ENCODE measurements at places on chromosomes 1 and 21.

DNA sequence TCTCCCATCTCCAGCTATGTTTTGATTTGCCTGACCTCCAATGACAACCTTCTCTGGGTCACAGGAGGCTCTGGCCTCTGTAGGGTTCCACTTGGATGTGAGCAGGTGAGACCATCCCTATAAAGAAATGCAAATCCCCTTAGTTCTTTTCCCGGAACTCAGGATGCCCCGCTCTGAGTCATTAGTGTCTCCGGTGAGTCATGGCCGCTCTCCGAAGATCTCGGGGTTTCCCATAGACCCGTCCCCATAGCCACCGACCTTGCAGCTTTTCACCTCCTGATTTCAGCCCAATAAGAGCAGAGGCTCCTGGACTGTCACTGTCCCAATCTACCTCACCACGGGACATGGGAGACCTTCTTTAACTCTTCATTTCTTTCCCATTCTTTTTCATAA is 98.2 kb downstream of the PGBD5 start:
- DNase-seq: no peak

GRCh38 chr1:40562185-40562584 is 30.7 kb downstream of the ZNF684 start:
- DNase-seq: no peak

DNA sequence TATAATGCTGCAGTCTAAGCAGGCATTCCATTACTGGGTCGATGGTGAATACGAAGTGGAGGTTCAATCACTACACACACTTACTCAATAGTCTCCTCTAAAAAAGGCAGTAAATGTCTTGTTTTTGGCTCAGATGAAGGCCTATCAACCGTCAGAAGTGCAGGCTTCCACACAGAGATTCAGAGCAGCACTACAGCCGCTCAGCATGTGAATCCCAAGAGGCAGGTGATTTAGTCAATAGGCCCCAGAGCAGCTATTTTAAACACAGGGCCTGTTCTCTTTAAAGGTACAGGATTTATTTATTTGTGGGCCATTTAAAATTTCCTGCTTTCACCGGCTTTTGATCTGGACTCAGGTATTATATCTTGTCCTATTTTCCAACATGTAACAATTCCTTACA is 293.7 kb downstream of the RGS7 start:
- DNase-seq: no peak

DNA sequence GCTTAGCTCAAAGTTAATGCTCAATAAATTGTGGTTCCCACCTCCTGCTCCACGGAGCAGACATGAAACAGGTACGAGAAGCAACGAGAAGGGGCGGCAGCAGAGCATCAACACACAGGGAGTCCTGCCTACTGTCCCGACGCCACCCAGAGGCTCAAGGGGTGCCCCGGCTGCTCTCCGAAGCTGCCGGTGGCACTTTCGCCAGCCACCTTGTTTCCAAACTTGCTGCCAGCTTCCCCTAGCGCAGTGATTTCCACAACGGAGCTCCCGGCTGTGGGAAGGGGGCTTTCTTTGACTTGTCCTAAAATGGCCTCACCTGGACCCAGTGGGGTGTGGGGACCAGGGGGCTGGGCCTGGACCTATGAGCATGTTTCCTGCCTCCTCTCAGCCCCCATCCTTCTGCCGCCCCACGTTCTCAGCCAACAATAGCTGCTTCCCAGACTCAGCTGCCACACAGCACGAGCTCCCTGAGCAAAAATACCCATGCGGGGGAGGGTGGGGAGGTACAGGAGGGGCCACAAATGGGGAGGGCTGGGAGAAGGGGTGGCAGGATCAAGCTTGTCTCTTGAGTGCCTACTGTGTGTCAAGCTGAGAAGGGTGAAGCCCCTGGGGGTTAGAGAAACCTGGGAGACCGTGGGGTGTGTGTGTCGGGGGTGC is 35.6 kb upstream of the ECE1 start:
- DNase-seq: no peak

DNA sequence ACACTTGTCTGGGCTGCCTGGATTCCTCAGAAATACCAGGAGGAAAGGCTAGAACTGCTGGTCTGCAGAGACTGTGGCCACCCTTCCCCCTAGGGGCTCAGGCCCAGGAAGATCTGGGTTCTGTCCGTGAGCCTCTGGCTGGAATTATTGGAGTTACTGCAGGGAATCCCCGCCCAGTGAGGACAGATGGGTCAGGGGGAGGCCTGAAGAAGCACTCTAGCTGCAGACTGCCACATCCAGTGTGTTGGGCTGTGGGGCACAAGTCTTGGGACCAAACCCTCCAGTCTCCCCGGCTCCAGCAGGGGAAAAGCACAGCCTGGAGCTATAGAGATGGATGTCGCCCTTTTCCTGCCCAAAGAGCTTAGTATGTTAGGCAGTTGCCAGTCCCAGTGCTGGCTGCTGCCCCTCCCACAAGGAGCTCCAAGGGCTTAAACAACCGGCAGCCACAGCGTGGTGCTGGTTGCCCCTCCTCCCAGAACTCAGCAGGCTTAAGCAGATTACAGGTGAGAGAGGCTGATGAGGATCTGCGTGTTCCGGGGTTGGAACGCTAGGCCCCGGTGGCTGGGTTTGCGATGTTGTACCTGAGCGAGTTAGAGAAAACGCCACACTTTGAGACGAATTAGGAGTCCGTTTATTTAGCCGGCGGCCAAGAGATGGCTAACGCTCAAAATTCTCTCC is 255.5 kb upstream of the LRRC7 start:
- no peak for DNase-seq
